ENCODE measurements at places on chromosomes 7 and 10. TPM values are rescaled to one million over a fixed set of nuclear protein-coding genes. Genes with fewer than 3 reads are reported as not detected.

SUN3 gene
- total RNA-seq: 1.4 TPM

ITGA8 gene
- total RNA-seq: not detected

BMPER gene
- total RNA-seq: 0.14 TPM

GRM8 gene
- total RNA-seq: not detected

PON1 gene
- total RNA-seq: not detected

MOGAT3 gene
- not detected for total RNA-seq

SFRP4 gene
- total RNA-seq: not detected

FGFR2 gene
- 20.2 TPM for total RNA-seq

GPR141 gene
- not detected for total RNA-seq

SCRN1 gene
- total RNA-seq: 95.1 TPM

CRPPA gene
- total RNA-seq: 0.34 TPM

VAX1 gene
- not detected for total RNA-seq
